Tibial artery (tissue), 4 donors: ENCODE measurements at places on chromosomes 1 and 21.

- DNase-seq: no peak
Measured at GRCh38 chr1:82318265-82318664, 517.5 kb downstream of the ADGRL2 start.

DNA sequence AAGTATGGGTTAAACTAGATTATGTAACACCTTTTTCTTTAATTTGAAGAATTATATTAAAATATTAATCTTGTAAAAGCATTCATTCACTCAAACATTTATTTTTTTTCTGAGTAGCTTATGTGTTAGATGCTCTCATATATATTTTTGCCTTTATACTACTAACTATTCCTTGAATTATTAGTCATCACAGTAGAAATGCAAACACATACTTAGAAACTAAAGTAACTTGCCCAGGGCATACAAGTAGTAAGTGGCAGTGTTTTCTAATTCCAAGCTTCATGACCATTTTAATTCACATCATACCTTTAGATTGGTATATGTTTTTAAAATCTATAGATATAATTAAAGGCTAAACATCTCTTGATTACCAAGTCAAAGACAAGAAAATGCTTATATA lies 1271.0 kb downstream of the BRINP3 start:
- no peak for DNase-seq

GRCh38 chr1:233082778-233083550 lies 132.6 kb downstream of the NTPCR start:
- no peak for DNase-seq

GRCh38 chr21:33313183-33313582 lies 11.6 kb upstream of the IFNAR1 start:
- DNase-seq: no peak

GRCh38 chr1:199356561-199356960 lies 670.9 kb upstream of the NR5A2 start:
- no peak for DNase-seq

GRCh38 chr1:33008051-33008914 lies 28.4 kb downstream of the AK2 start:
- DNase-seq: no peak

GRCh38 chr1:215111916-215112315 lies 29.4 kb downstream of the KCNK2 start:
- DNase-seq: no peak

- no peak for DNase-seq
Measured at GRCh38 chr21:39208624-39209333, 25.5 kb upstream of the PSMG1 start.

DNA sequence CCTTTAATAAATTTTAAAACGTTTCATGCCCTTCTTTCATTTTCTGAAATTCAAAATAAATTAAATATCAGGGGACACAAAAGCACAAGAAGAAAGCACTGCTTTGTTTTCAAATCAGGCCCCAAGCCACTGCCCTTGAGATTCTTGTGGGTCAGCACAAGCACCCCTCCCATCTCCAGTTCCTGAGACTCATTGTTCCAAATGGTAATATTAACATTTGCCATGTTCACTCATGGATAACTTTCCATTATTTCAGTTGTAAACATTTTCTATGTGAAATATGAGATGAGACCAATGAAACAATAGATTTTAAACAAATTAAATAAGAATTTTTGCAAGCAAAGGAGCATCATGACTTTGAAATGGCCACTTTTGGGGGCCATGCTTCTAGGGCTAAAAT lies 7.7 kb downstream of the OVAAL start:
- no peak for DNase-seq

- no peak for DNase-seq
Measured at GRCh38 chr1:150775276-150775675, 9.7 kb upstream of the CTSS start.

DNA sequence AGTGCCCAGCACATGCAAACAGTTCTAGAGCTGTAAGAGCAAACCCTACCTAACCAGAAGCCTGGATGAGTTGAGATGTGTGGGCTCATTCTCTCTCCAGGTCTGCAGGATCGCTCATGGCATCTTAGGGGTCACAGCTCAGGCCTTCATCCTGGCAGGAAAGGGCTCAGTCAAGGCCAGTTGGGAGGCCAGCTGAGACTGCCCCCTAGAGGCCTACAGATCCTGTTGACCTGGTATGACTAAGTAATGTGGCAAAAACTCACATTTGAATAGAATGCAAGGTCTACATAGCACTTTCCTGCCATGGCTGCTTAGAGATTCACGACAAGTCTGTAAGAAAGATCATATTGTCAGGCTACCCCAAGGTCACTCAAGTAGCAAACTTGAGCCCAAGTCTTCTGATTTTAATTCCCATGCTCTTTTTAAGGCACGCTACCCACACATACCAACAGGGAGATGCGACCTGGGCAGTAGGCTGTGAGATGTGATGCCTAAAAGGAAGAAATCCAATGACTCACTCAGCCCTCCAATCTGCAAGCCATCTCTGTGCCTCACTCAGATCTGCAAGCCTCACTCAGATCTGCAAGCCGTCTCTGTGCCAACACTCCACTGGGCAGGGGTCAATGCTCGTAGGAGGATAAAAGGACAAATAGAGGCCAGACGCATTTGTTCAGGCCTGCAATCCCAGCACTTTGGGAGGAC lies 5.1 kb upstream of the CAPN8 start:
- DNase-seq: no peak

DNA sequence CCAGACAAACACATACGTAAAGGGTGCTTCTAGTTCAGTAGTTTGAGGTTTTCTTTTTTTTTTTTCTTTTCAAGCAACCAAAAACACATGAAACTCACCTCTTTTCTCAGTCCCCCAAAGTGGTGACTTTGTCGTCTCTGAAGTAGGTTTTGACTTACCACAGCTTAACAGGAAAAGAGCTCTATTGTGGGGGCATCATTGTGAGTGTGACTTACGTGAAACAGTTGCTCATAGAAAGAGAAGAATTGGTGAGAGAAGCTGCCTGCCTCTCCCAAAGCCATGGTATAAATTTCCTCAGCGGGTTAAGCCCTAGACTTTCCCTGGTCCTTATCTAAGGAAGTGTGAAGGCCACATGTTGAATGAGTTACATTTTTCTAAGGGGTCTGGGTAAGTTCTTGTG lies 11.9 kb downstream of the FASLG start:
- no peak for DNase-seq

DNA sequence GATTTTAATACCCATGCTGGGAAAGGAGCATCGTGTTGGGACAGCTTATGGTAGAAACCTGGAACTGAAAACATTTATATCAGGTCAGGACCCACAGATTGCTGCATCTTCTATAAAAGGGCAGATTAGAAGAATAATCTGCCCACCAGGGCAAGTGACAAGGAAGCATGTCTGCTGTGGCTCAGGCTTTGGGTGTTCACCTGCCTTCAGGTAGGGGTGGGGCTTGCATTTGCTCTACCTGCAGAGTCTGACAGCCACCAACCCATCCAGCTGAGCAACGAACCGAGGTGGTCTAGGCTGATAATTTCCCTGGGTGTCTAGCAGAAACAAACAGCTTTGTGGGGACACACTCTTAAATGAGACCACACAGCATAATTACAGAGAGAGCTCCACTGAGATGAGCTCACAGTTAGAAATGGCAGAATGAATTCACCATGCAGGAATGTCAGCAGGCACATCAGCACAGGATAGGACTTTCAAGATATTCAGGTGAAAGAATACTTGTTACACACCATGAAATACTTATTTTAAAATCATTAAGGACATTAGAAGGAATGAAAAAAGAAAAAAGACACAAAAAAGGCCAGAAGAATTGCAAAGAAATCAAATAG lies 36.1 kb upstream of the B3GALT5 start:
- DNase-seq: no peak

DNA sequence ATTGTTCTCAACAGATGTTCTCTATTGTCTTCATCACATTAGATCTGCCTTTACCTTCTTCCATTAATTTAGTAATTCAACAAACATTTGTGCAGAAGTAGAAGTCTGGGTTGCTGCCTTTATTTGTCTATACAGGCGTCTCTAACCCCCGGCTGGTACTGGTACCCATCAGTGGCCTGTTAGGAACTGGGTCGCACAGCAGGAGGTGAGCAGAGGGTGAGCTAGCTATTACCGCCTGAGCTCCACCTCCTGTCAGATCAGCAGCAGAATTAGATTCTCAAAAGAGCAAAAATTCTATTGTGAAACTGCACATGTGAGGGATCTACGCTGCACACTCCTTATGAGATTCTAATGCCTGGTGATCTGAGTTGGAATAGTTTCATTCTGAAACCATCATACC lies 12.9 kb upstream of the EDEM3 start:
- no peak for DNase-seq

DNA sequence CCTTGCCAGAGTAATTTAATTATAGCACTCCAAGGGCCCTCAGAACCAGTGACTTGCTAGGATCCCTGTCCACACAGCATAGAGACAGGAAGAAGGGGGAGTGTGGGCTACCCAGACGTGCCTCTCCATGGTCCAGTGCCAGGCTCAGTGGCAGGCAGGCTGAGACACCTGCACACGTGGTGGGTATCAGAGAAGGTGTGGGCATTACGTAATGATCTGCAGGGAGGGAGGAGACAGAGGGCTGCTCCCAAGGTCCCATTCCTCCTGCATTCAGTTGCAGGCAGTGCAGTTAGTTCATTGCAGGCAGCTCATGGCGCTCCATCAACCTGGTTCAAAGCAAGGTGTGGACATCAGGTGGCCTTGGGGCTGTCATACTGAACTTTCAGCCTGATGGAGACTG lies 49.9 kb downstream of the C8B start:
- DNase-seq: no peak

GRCh38 chr1:82015444-82015843 lies 214.7 kb downstream of the ADGRL2 start:
- no peak for DNase-seq

DNA sequence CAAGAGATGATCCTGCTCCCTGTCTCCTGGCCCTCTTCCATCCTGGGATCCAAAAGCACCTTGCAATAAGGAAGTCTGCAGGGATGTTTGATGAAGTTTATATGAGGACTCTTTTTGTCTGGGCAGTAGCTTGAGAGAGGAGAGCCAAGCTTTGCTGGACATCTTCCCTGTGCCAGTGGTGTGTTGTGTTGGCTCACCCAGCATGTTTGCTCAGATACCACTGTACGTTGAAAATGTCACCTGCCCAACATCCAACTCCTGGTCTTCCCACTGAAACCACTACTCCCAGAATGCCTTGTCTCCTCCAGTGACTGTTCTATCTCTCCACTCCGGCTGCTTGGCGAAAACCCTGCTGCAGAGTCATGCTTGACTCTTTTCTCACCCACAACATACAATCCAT lies 12.8 kb downstream of the CDK18 start:
- DNase-seq: no peak

GRCh38 chr1:243495442-243496186 lies 239.8 kb downstream of the SDCCAG8 start:
- no peak for DNase-seq
